Esophagus squamous epithelium (tissue), 5 donors: ENCODE measurements at places on chromosomes 1 and 21. TPM values are rescaled to one million over a fixed set of nuclear protein-coding genes. Genes with fewer than 3 reads are reported as not detected.

Gene NKAIN1
- total RNA-seq: 0.09 TPM

GRCh38 chr1:184881941-184882913, 92.1 kb downstream of the NIBAN1 start:
- DNase-seq: no peak

DNA sequence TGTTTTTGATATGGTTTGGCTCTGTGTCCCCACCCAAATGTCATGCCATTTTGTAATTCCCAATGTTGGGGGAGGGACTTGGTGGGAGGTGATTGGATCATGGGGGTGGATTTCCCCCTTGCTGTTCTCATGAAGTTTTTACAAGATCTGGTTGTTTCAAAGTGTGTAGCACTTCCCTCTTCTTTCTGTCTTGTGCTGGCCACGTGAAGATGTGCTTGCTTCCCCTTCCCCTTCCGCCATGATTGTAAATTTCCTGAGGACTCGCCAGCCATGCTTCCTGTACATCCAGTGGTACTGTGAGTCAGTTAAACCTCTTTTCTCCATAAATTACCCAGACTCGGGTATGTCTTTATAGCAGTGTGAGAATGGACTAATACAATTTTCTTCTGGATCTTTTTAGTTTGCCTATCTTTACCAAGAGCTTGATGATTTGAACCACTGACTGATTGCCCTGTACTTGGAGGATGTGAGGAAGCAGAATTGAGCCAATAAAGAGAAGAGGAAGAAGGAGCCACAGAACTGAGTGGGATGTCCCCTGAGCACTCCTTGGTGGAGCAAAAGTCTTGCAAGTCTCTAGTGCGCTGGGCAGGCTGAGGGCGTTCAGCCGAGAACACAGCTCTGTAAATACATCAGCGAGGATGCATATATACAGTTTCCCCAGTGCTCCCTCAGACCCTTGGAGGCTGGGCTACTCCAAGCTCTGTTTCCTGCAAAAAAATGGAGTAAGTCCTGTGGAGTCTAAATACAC, 102.6 kb downstream of the CYYR1 start:
- DNase-seq: no peak

- DNase-seq: no peak
These were observed 41.5 kb downstream of the DTL start for GRCh38 chr1:212077028-212077427.
